ENCODE measurements at places on chromosomes 2 and 18.

GRCh38 chr2:202560200-202560599 lies 74.6 kb upstream of the FAM117B start:
- no peak for DNase-seq

DNA sequence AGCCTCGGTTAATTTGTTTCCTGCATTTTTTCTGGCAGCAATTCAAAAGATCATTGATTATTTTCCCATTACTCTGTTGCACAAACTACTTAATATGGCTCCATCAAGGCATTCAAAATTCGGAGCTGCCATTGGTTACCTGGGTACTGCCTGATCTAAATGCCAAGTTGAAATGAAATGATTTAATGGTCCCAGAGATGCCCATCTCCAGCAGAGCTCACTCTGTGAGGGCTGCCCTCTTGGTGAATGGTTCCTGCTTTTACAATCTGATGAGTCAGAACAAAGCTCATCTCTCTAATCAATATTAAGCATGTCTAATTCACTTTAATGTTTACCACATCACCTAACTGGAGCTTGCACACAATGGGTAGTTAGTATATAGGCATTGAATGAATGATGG lies 126.1 kb downstream of the CTNNA2 start:
- no peak for DNase-seq

GRCh38 chr2:229616433-229616832 lies 97.9 kb downstream of the DNER start:
- DNase-seq: no peak

DNA sequence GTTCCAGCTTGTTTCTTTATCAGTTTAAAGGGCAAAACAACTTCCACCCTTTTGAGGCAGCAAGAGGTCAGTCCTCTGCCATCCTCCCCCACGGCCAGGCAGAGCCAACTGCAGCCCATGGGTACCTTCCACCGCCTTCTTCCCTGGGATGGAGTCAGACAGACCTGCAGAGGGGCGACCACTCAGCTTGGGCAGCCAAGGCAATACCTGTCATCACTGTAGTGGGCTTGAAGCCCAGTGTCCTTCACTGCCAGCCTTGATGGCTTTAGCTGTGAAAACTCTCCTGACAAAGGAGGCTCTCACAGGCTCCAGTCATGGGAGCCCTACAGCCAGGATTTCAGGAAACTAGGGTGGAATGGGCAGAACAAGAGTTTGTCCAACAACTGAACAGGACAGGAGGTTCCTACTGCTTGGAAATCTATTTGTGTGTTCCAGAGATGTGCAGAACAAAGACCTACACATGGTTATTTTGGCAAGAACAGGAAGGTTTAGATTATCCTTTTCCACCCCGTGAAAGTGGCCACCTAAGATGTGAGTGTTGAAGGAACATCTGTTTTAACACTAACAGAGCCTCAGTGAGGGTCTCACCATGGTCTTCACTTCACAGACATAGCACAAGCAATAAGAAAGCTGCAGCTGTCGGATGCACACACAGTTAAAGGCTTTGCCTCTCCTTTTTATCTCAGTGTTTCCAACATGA lies 93.9 kb upstream of the RMDN2 start:
- DNase-seq: no peak

GRCh38 chr18:54883816-54884604 lies 55.7 kb downstream of the RAB27B start:
- DNase-seq: no peak

- no peak for DNase-seq
Measured at GRCh38 chr2:187058198-187058597, 209.2 kb upstream of the ZSWIM2 start.

DNA sequence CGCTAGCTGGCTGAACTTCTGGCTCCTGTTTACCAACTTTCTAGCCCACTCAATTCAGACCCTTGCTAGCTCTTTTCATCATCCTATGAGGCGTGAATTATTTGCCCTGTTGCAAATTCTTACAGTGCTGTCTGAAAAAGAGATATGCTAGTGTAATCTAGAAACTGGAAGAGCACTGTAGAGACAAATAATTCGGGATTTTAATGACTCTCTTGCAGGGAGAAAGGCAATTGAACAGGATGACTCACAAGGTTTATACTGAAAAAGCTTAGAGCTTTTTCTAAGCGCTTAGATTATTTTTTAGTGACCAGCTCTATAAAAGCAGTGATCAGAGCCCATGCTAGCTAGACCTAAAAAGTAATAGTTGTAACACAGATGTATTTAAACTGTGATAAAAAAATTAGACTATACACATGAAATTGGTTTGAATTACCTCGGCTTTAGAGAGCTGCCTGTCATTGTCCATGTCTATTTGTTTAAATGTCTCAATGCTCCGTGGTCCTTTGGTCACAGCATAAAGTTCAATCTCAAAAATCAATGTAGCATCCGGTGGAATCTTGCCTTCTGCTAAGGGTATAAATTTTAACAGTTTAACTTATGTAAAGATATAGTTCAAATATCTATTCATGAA lies 9.1 kb downstream of the FKBP7 start:
- no peak for DNase-seq

- no peak for DNase-seq
Measured at GRCh38 chr2:178420463-178420999, 30.4 kb downstream of the PRKRA start.

GRCh38 chr2:103808814-103809213 lies 1045.1 kb upstream of the POU3F3 start:
- DNase-seq: no peak

- DNase-seq: no peak
Measured at GRCh38 chr2:237438080-237438940, 24.3 kb upstream of the COL6A3 start.

- no peak for DNase-seq
Measured at GRCh38 chr18:12011957-12012549, 30.7 kb downstream of the IMPA2 start.

- no peak for DNase-seq
Measured at GRCh38 chr2:94956797-94957391, 68.6 kb upstream of the MAL start.

DNA sequence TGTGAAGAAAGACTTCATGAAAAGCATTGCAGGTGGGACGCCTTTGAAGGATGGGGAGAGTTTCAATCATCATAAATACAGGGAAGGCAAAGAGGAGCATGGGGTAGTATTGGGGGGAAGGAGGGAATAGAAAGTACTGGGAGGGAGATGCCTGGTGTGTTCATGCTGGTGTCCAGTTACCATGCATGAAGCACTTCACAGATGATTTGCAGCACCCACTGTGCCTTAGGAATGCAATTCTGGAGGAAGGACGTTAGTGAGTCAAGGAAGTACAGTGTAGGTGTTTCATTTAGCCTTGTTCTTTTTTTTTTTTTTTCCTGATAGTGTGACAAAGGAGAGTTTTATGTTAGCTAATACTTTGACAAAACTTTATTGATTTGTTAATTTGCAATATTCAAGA lies 36.8 kb downstream of the ADAM23 start:
- no peak for DNase-seq

DNA sequence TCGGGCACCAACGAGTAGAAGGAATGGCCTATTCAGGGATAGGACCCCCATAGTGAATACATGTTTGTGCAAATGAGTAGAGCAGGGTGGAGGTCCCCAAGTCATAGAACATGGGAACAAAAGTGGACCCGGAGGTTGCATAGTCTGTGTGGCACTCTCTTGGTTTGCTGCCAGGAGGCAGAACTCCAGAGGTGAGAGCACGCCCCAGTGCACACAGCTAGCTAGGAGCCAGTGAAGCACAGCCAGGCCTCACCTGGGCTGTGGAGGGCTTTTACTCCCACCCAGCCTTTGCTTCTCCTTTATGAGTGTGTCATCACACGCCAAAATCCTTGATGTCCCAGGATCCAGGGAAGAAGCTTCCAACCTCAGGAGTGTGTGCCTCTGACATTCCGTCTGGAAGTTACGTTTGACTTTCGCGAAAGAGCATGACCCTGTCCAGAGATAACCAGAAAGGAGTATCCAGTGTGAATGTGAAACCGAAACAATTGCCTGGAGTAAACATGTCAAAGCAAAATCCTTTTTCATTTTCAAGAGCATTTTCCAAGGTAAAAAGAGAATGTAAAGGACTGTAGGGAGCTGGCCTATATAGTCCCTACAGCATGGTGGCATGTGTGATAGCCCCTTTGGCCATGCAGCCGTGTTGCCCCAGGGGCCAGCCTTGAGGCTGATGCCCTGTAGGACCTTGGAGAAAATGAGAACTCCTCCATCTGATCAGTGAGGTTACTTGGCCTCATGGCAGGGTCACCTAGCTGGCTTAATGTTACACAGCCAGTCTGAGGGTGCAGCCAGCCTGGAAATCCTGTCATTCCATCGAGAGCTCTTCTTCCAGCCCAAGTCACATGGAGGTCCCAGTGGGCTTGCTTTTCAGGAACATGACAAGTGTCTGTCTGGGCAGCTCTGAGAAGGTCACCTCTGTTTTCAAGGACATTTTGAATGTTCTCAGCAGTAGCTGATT lies 8.8 kb downstream of the TRIB2 start:
- no peak for DNase-seq

DNA sequence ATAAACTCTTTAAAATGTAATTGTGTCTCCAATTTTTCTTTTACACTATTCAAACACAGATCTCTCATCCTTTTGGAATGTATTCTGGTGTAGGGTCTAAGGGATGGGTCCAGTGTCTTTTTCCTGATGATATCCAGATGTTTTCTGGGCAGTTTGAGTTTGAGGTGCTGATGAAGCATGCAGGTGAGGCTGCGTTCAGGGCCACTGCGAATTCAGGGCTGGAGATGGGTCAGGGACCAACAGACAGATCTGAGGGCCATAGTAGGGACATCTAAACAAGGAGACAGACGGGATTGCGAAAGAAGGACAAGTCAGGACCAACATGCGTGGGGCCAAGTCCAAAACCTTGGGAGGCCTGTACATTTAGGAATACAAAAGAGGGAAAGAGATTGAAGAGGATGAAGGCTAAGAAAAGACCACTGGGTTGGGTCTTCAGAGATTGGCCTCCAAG lies 70.2 kb downstream of the ACAA2 start:
- DNase-seq: no peak

DNA sequence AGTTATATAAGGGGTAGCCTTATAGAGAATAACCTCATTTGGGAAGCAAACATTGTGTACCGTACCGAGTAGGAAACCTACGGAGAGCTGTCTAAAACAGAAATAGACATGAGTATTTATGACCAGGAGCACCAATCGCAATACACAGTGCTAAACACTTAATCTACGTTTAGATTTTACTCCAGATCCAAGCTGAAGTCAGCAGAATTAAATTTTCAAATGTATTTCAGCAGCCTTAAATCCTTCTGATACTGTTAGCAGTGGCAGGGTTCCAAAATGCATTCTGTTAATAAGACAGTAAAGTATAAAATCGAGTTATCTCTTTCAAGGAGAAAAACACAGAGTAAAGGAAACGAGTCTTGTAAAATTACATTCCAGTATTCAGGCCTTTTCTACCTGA lies 118.1 kb upstream of the ZNF521 start:
- DNase-seq: no peak

DNA sequence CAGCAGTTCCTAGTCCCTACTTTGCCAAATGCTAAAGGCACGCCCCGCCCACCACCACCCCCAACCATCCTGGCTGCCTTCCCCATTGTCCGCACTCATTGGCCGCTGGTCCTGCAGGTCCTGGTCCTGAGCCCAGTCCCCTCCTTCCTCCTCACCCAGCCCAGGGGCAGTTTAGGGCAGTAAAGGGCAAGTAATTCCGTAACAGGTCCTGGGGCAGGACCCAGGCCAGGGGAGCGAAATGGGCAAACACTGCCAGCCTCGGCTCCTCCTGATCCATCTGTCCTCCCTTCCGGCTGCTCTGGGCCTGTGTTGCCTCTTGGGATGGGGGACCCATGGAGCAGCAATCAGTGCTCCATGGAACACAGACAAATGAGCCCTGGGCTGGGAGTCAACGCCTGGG lies 6.1 kb downstream of the ADCY3 start:
- no peak for DNase-seq

DNA sequence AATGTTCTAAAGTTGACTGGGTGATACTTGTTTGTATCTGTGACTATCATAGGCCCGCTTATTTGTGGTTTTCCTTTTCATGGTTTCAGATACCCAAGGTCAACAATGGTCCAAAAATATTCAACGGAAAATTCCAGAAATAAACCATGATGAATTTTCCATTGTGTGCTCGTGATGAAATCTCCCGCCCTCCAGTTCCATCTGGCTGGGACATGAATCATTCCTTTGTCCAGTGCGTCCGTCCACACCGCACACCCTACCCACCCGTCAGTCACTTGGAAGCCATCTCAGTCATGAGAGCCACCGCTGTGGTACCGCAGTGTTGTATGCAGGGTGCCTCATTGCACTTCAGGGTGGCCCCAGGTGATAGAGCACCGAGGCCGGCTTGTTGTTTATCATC lies 268.2 kb upstream of the PXDN start:
- no peak for DNase-seq

- no peak for DNase-seq
Measured at GRCh38 chr2:233121856-233122255, 61.7 kb downstream of the INPP5D start.

GRCh38 chr18:77597726-77598125 lies 348.1 kb downstream of the GALR1 start:
- no peak for DNase-seq

- DNase-seq: no peak
Measured at GRCh38 chr2:76642129-76642528, 880.0 kb downstream of the LRRTM4 start.

DNA sequence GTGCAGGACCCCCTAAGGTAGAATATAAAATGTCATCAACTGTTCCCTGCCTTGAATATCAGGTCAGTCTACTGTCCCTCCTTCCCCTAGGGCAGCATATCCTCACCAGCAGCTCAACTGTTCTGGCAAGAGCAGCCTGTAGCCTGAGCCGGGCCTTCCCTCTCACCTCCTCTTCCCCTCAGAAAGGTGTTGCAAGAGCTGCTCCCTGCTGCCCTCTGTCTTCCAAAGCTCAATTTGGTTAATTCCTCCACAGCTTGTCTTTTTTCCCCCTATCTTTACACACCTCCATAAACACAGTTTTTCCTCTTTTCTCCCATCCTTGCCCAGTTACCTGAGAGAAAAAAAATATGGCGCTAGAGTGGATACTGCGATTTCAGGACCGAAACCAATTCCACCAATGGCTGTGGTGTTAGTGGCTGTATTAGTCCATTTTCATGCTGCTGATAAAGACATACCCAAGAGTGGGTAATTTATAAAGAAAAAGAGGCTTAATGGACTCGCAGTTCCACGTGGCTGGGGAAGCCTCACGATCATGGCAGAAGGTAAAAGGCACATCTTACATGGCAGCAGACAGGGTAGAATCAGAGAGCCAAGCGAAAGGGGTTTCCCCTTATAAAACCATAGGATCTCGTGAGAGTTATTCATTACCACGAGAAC lies 184.7 kb downstream of the MREG start:
- no peak for DNase-seq

DNA sequence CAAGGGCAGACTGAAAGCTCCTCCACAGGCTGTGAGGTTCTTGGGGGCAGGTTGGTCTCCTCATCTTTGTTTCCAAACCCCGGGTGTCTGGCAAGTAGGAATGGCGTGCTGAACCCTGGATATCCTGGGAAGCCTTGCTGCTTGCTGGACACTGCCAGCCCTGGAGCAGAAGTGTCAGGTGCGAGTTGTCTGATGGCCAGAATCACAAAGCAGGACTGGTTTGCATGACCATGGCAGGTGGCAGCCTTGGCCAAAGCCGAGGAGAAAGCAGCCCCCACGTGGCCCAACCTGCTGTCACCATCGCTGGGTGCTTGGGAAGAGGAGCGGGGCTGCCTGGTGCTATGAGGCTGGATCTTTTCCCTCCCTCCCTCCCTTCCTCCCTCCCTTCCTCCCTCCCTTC lies 309.5 kb upstream of the HS6ST1 start:
- DNase-seq: no peak

GRCh38 chr2:145156199-145156598 lies 636.3 kb upstream of the ZEB2 start:
- no peak for DNase-seq

- no peak for DNase-seq
Measured at GRCh38 chr2:6866275-6866671, 566 bp upstream of the CMPK2 start.

- DNase-seq: no peak
Measured at GRCh38 chr2:152031747-152032306, 67.0 kb downstream of the CACNB4 start.
